ENCODE measurements at places on chromosomes 7 and 10.

DNA sequence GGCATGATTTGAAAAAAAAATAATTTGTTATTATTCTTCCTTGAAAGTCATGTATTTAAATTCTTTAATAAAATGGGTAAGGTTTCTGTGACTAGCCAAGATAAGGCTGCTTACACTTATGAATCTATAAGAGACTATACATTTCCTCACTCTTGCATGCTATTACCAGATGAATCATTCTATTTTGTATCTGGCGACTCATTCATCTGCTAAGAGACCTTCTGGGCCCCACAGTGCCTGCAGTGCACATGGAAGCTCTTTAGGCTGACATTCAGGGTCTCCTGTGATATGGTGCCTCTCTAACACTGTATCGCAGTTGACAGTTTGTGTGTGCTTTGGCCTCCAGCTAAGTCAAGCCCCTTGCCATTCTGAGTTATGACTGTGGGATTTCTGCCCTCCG, 121.9 kb downstream of the NRG3 start:
- DNase-seq, result no peak

- no peak for DNase-seq
These were observed 12.5 kb upstream of the INTS1 start for GRCh38 chr7:1516586-1517251.

DNA sequence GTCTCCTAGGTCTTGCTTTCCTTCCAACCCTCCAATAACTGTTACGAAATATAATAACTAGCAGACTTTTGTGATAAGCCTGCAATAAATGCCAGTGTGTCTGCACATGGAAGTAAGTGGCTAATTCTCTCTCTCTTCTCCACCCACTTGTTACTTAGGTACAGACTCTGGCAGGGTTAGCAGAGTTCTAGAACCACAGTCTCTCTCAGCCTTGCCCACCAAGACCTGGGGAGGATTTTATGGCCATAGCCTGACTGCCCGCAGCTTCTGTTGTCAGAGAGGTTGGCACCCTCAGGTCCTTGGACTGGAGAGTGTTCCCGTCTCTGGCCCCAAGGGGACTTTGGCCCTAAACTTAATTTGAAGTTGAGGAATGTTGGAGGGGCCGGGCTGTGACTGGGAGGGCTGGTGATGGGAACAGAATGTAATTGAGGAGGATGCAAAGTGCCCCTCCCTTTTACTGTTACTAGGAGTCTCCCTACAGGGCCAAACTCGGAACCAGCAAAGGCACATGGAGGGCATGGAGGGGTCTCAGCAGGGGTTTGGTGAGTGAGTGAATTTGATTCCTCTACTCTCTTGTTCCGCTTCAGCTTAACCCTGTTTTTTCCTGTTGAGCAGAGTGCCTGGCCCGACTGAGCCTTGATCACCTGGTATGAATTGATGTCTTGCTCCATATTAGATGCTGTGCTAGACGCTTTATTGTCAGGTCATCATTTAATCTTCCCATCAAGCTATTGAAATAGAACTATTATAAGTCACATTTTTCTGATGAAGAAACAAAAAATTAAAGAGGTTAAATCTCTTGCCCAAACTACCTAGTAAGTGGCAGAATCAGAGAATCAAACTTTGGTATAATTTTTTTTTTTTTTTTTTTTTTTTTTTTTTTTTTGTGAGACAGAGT, 37.0 kb upstream of the LCOR start:
- DNase-seq, result no peak

DNA sequence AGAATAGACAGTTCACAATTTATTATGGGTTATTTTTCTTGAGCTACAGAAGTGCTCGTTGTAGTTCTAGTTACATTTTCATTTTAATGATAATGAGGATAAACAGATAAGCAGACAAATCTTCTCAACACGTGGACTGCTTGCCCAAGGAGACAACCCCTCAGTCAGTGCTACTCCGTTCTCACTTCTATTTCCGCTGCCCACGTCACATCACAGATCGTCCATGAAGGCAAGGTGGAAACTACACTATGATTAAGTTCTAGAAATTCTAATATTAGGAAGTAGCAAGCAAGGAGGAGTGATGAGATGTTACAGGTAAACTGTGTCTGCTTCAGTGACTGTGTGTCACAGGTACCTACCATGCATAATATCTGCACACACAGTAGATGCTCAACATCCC, 210.5 kb downstream of the CHCHD3 start:
- DNase-seq, result no peak

DNA sequence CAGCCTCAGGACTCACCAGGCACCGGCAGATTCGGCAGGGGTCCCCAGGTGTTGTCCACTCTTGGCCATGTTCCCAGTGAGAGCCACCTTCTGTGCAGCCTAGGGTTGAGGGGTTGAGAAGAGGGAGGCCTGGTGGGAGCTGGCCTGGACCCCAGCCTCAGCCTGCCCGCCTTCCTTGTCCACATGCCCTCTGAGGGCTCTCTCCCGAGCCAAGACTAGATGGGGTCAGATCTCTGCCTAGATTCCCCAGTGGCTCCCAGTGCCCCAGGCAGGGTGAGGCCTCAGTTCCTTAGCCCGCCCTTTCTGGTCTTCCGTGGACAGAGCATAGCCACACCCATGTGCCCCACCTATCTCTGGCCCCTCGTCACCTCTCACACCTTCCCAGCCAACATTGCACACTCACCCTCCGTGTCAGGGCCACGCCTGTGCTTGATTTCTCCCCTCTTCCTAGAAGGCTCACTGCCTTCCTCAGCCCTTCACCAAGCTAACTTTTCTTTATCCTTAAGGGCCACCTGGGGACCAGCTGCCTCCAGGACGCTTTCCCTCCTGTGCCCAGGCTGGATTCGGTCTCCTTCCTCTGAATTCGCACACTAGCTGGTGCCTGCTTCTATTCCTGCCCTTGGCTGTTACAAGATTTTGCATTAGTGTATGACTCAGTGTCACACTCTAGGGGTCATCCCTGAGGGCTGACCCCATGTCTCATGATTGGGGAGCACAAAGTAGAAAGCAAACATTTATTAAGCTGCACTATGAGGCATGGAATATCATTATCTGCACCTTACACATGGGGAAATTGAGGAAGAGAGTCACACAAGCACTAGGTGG, 7.5 kb downstream of the KCP start:
- no peak for DNase-seq

DNA sequence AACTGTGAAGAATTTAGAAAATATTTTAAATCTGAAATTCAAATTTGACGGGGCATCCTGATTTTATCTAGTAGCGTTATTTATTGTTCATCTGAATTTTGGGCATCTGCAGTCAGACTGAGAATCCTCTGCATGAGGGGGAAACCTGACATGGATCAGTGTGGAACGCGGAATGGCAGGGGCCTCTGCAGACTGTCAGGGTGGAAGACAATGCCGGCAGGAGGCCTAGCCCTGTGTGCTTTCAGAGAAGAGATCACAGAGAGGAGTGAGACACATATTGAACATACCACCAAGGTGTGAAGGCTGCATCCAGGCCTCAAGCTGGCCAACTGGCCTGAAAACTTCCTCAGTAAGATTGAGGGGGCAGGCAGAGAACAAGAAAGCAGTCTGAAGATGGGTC, 921.1 kb upstream of the GHITM start:
- DNase-seq, result no peak

DNA sequence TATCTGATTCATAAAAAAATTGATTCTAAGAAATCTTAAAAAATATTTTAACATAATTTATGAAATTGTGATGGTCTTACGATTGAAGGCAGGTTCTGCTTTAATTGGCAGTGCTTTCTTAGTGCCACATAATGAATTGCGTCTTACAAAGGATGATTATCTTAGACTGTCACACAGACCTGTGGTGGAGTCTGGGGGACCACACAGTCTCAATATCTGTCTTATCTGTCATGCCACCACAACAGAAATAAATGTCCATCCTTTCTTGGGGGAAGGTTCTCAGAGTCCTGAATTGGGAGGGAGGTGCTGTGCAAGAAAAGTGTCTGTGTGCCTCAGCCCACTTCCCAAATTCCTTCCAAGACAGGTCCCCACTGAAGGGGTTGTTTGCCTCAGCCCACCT, 34.0 kb downstream of the ZDHHC6 start:
- no peak for DNase-seq

- DNase-seq, result no peak
These were observed 42.2 kb upstream of the PAPSS2 start for GRCh38 chr10:87617503-87617902.

DNA sequence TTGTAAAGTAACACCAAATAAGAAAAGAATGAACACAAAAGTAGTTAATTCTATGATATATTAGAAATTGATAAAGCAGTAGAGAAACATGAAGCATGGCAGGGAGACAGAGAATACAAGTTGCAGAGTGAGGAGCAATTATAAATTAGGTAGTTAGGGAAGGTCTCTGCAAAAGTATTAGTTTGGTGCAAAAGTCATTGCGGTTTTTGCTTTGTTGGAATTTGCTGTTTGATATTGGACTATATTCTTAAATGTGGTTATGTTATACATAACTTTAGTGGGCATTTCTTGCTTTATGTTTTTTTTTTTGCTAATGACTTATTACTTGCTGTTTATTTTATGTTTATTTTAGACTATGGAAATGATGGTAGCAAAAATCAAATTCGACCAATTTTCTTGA, 402.2 kb downstream of the SFMBT2 start:
- DNase-seq, result no peak

- no peak for DNase-seq
These were observed 208.6 kb downstream of the SKAP2 start for GRCh38 chr7:26655781-26656180.

DNA sequence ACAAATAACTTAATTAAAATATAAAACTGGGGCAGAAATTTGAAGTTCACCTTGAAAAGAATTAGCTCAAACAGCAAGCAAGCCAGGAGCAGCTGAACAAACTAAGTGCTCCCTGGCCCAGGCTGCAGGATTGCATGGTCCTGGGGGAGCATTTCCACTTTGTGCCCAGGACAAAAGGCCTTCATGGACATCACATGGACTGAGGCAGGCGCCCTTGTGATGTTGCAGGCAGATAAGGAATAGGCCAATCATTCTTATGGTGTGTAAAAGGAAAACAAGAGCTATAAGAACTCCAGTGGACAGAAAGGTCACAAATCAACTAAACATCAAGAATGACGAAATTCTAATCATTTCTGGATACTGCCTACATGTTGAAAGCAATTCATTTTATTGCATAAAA, 17.5 kb upstream of the TECTB start:
- DNase-seq, result no peak

GRCh38 chr7:82375129-82375528, 68.4 kb downstream of the CACNA2D1 start:
- DNase-seq, result no peak

- DNase-seq, result no peak
These were observed 70.0 kb upstream of the INPP5A start for GRCh38 chr10:132467464-132468149.

DNA sequence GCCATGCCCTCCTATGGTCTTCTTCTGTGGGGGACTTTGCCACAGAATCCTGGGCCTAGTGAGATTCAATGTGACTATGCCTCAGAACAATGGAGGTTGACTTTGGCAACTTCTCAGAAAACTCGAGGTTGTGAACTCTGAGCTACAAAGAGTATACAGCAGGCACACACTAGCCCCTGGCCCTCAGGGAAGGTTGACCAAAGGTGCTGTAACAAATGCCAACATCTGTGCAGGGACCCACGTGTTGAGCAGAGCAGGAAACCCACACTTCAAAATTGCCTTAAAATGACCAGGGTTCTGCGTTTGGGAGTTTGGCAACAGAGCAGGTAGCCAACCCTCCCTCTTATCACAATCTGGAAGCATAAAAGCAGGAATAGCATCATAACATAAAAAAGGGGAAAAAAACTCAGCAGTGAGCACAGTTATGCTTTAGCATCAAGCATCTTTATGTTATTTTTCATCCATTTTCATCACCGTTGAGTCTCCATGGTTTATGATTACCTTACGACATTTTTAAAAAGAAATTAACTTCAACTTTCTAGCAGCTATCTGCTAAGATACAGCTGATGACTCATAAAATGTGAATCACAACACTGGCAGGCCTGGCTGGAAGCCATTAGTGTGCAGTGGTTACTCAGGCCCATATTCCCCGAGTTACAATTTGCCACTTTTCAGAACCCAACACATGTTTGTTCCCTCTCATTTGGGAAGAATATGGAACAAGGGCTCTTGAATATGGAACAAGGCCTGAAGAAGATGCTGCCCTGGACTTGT, 11.1 kb downstream of the PRLHR start:
- DNase-seq, result no peak

GRCh38 chr7:91603707-91604106, 276.8 kb downstream of the MTERF1 start:
- no peak for DNase-seq

- no peak for DNase-seq
These were observed 58.1 kb upstream of the OPN4 start for GRCh38 chr10:86596266-86596665.

- no peak for DNase-seq
These were observed 16.5 kb downstream of the GBF1 start for GRCh38 chr10:102261842-102262241.

DNA sequence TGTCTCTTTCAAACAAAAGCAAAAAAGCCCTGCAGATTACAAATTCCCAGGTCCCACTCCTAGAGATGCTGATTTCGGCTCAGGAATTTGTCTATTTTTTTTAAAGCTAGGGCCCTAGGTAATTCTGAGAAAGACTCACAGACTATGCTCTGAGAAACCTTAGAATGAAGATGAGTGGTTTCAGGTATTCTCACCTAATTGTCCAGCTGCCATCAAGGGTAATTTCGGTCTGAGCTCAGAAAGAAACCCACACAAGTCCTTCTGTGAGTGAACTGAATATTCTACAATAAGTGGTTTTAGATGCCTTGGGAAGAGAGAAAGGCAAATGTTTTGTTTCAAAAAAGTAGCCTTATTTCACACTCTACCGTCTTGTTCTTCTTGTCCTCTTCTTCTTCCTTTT, 45.7 kb downstream of the DCLRE1A start:
- DNase-seq, result no peak

DNA sequence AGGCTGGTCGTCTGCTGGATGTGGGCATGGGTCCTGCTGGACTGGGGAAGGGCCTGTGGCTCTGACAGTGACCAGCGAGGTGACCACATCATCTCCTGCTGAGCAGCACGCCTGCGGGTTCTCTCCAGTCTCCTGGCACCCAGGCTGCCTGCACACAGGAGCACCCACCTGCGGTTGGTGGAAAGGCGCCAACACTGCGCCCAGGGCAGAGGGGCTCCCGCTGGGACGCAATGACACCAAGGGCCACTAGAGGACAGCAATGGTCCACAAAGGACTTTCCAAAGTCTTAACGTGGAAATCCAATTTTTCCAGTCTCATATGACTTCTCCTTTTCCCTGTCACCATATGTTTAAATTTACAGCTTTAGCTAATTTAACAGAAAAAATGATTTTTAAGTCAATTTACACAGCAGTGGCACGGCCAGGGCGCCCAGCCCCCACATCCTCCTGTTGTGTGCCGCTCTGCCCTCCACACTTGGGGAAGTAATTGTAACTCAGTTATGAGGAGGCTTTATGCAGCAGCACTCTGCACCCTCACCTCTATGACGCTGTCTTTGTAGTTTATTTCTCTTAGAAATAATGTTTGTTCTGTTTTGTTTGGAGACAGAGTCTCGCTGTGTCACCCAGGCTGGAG, 38.1 kb downstream of the CFAP46 start:
- DNase-seq, result peak; percentile 45

- no peak for DNase-seq
These were observed 122.2 kb downstream of the MPP7 start for GRCh38 chr10:28180654-28181053.
